ENCODE measurements at places on chromosomes 7 and 10.

- peak; percentile 39 for DNase-seq
These were observed 216.9 kb downstream of the POLR1F start for GRCh38 chr7:19491821-19492452.

GRCh38 chr7:134866617-134867016, 87.2 kb downstream of the CALD1 start:
- no peak for DNase-seq

- no peak for DNase-seq
These were observed 114.7 kb upstream of the CELF2 start for GRCh38 chr10:10902951-10903350.

DNA sequence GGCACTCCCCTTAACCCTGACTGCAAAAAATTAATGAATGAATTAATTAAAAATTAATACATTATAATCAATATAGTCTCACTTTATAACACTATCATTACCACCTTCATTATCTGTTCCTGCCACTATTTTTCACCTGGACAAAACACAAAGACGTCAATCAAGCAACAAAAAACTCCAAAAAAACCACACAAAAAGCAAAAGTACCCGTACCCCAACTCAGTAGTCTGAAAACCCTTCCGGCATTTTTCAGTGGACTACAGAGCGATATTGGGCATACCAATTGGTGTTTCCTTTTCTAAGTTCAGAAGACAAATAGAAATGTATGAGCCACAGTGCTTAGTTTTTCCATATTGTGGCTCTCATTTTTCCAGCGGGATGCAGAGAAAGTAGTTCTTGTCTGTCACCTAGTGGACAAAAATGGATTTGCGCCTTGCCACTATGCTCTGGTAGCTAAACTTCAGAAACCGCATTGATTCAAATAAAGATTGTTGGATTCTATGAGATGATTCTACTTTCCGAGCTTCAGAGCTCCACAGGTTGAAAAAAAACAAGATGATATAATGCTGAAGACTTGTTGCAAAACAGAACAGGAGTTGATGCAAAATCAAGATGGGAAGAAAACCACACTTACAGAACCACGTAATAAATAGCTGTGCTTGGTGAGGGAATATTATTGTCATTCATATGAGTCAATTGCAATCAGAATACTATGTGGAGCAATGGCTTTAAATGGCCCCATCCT, 50.6 kb upstream of the ITGB1 start:
- DNase-seq, result peak; percentile 80

DNA sequence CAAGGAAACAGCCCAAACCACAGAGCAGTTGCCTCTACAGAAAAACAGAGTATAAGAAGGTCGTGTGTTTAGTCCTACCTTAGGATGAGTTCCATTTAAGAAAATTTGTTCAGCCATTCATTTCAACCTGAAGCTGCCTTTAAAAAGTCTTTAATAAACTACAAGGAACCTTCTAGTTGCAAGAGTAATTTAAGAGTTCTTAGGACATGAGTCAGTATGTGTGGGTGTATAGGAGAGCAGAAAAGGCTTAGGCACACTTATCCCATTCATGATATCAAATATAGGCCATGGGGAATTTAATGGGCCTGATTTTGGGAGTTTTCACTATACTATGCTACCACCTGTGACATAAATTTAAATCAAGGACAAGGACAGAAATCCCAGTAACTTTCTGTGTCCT, 496.8 kb downstream of the TFEC start:
- DNase-seq, result no peak
